ENCODE measurements at places on chromosomes 13 and 19.

- peak; percentile 62 for DNase-seq
Observed at GRCh38 chr19:2986951-2987524, 9.7 kb downstream of the TLE6 start.

GRCh38 chr19:38701455-38702063, 42.7 kb downstream of the CAPN12 start:
- no peak for DNase-seq

- no peak for DNase-seq
Observed at GRCh38 chr13:91664039-91664438, 265.6 kb downstream of the GPC5 start.

- no peak for DNase-seq
Observed at GRCh38 chr13:88142653-88143052, 471.5 kb downstream of the SLITRK5 start.

All from tongue (tissue), 3 donors.